ENCODE measurements at places on chromosomes 5 and 9. TPM values are rescaled to one million over a fixed set of nuclear protein-coding genes. Genes with fewer than 3 reads are reported as not detected.

DNA sequence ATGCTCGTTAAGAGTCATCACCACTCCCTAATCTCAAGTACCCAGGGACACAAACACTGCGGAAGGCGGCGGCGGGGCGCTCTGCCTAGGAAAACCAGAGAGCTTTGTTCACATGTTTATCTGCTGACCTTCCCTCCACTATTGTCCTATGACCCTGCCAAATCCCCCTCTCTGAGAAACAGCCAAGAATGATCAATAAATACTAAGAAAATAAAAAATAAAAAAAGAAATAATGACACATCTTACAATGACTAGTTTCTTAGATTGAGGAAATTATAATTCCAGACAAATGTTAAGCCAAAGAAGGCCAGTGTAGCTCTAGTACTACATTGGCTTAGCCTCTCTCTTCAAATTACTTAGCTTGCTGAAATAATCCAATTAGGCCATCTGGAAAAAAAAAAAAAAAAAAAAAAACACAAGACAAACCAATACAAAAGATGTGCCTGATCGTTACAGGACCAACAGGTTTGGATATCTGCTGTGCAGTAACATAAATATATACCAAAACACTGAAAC, 58.0 kb downstream of the ANXA2R start:
- no peak for DNase-seq

FCN2 gene
- 2.6 TPM for total RNA-seq

GRCh38 chr9:136550439-136551289, 4.8 kb upstream of the NOTCH1 start:
- no peak for DNase-seq

GRCh38 chr5:83570916-83571315, 99.4 kb downstream of the VCAN start:
- DNase-seq = no peak

DNA sequence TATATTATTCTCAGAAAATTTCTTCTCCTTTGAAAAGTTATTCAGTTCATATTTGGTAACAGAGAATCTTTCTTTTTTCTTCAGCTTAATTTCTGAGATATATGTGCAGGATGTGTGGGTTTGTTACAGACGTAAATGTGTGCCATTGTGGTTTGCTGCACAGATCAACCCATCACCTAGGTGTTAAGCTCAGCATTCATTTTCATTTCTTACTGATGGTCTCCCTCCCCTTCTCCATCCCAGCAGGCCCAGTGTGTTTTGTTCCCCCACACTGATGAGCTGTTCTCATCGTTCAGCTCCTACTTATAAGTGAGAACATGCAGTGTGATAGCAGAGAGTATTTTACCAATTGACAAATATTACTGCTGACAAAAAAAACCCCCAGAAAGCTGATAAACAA, 330.0 kb upstream of the CHD1 start:
- DNase-seq = no peak

TBC1D9B gene
- total RNA-seq = 114 TPM

SIL1 gene
- 66.0 TPM for total RNA-seq

DNA sequence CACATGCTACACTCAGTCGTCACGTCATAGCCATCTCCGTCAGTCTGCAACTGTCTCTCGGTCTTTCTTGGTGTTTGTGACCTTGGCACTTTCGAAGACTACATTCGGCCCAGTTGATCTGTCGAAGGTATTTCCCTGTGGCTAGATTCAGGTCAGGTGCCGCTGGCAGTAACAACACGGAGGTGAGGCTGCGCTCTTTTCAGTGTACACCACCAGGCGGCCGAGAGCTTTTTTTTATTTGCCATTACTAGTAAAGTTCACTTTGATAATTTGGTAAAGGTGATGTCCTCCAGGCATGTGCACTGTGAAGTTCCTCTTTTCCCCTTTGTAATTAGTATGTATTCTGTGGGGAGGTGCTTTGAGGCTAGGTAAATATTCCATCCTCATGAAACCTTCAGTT, 49.7 kb downstream of the RNF130 start:
- DNase-seq = no peak

DNA sequence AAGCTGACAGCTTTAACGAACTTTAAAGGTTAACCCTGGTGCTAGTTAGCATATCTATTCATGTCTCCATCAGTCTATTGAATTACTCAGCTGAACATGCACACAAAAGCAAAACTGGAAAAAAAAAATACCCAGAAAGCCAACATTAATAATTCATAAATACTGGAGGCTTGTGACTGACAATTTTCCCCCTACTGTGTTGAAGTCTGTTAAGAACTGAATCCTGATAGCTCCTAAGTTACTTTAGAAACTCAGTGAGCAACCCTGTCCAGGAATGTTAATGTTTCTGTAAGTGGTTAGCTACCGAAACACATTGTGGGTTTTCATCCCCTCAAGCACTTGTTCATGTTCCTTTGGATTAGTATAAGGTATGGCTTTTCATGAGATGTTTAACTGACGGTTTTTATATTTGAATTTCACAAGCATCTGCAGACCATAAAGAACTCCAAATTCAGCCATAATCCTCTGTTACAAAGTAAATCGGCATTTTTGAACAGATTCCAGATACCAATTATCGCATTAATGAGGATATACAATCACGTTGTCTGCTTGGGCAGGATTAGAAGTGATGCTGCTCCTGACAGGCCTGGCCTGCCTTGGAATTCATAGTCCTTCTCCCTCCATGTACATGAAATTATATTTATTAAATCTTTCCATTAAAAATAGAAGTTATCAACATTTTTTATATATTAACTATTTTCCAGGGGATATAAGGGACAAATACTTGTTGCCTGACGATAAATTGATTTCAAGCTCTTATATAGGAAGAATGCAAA, 331.2 kb downstream of the TLE4 start:
- no peak for DNase-seq

GRCh38 chr5:133032852-133033742, 6.7 kb upstream of the ZCCHC10 start:
- DNase-seq = no peak

- DNase-seq = no peak
These were observed 6.3 kb downstream of the IGIP start for GRCh38 chr5:140131967-140132409.

- DNase-seq = no peak
These were observed 1.9 kb upstream of the RGS14 start for GRCh38 chr5:177355868-177356168.

Data from omental fat pad (tissue), 4 donors.